ENCODE measurements at places on chromosomes 3 and 15.

DNA sequence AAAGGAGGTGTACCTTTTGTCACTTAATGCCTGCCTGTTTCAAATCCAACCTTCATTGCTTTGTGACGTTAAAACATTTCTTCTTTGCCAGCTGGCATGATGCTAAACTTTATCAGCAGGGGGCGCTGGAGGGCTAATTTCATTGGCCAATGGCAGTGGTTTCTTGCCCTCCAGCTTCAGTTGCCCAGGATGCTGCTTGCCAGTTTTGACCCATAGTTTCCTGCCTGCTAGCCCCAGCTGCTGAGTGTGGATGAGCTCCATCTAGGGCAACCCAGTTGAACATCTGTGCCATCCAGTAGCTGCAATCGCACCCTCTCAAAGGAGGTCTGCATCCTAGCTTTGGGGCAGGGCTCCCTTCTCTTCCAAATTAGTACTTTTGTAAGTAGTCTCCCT, 22.1 kb downstream of the ACKR2 start:
- DNase-seq: no peak

DNA sequence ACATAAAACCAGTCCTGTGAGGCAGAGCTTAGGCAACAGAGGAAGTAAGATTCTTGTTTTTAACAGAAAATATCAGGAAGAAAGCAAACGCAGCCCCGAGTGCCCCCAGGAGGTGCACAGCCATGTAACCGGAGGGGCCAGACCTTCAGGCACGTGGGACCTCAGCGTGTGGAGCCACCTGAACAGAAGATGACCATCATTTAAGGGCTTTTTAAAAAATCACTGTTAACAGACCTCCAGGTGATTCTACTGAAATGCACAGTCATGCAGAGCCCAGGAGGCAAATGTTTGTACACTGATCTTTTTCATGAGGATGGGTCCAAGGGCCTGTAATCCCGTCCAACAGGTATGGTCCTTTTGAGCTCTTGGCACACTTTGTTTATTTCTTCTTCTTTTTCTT, 38.8 kb downstream of the SPG21 start:
- no peak for DNase-seq

- no peak for DNase-seq
Observed at GRCh38 chr15:76339305-76340197, 3.0 kb downstream of the ISL2 start.

DNA sequence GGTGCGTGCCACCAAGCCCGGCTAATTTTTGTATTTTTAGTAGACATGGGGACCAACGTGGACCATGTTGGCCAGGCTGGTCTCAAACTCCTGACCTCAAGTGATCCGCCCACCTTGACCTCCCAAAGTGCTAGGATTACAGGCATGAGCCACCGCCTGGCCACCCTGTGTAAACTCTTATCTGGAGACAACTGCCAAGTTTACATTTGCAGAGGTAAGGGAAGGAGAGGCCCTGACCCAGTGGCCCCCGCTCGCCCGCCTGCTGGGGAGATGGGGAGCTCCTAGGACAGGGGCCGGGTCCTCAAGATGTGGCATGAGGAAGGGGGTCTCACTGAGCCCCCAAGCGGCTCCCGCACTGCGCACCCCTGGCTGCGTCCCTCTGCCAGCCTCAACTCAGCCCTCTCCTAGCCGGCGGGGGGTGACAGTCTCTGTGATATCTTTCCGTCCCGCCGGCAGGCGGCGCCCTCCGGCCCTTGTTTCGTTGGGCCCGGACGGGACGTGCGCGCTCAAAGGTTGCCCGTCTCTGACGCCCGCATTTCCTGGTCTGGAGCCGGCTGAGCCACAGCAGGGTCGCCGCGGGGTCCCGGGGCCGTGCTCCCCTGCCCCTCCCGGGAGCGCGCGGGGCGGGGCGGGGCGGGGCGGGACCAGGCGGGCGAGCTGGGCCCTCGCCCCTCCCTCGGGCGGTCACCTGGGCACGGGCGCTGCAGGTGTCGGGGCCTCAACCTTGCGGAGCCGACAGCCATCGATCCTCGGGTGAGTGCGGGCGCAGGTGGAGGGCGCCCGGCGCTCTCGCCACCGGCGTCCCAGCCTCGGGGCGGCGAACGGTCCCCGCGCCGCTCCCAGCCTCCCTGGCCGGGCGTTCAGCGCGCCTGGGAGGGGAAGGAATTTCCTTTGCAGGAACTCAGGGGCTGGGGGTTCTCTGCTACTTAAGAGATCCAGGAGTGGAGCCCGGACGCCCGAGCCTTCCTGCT, at the start of gene GPR160:
Gene GPR160, plus strand, starts transcription at position 533 of the 971 bp plus-strand sequence. CDS start 45,978 bp downstream, outside the sequence.
- no peak for DNase-seq

DNA sequence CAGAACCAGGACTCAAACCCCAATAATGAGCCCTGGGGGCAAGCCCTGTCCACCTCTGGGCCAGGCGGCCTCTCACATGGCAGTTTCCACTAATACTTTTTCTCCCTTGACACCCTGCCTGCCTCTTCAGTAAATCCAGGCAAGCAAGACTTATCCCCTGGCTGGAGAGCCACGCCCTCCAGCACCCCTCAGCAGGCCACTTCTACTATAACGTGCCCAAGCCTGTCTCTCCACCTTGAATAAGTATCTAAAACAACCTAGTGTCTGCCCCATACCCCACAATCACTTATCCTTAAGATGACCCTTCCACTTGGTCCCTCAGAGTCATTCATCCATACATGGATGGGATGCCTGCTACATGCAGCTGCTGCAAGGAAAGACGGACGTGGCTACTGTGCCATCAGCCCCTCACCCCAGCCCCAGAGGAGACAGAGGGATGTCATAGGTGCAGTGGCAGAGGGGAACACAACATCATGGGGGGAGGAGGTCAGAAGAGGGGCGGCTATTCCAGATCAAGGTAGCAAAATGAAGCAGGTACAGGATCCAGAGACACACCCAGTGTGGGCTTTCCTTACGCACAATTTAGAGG, 63.4 kb downstream of the LRIG1 start:
- DNase-seq: no peak

- no peak for DNase-seq
Observed at GRCh38 chr3:160695915-160696327, 19.0 kb downstream of the ARL14 start.

- DNase-seq: no peak
Observed at GRCh38 chr3:23256741-23257435, 53.8 kb downstream of the UBE2E2 start.

DNA sequence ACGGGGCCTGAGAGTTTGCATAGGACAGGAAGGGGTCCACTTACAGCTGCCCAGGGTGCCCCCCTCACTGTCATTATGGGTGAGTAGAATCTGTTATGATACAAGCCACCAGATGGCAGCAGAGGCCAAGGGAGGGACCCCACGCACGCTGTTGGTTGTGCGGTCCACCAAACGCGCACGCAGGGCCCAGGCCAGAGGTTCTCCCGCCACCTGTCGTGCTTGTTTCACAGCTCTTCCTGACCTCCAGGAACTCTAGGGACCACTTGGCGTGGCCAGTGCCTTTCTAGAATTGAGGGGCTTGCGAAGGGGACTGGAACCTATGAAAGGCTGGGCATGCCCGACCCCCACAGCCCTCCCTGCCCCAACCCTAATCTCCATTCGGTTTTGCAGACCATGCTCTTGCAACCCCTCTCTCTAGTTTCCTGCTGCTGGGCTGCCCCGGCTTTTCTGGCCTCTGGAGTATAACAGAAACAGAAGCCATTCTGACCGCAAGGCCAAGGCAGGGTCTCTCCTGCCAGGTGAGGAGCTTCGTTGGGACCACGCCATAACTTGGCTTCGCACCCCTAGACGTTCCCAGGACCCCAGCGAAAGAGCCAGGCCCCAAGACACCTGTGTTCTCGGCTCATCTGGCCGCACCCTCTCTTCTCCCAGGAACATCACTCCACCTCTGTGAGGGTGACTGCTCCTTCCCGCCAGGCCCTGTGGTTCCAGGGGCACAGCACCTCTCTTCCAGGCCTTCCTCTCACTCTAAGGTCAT, 46.0 kb downstream of the ALDH1L1 start:
- DNase-seq: no peak

DNA sequence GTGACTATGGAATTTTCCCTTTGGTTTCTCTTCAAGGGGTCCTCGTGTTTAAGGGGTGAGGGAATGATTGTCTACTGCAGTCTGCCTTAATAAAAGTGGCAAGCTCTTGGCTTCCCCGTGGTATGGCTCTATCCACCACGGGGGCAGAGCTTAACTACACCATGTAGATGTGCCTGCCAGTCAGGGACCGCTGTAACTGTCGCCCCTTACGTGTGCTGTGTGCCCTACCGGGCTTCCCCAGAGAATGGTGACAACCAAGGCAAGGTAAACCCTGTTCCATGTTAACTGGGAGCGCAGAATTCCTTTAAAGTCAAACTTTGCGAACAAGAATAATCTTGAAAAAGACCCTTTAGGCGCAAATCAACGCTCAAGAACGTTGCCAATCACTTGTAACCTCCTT, 966 bp upstream of the C3orf80 start:
- DNase-seq: no peak

DNA sequence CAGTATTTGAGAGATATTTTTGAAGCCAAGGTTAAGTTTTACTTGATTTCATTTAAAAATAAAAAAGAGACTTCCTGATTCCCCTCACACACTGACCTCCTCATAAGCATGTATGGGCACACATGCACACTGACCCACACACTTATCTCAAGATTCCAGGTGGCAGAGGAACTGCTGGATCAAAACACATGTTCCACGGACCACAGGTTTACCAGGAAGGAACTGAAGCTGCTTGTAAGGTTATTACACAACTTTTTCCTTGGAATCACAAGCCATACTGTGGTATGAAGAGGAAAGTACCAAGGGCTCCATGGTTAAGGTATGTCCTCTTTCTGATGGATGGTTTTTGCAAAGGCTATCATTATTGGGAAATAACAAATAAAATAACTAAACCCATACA, 7.5 kb downstream of the CLDN1 start:
- no peak for DNase-seq

GRCh38 chr15:23773093-23773492, 86.0 kb upstream of the NDN start:
- no peak for DNase-seq

DNA sequence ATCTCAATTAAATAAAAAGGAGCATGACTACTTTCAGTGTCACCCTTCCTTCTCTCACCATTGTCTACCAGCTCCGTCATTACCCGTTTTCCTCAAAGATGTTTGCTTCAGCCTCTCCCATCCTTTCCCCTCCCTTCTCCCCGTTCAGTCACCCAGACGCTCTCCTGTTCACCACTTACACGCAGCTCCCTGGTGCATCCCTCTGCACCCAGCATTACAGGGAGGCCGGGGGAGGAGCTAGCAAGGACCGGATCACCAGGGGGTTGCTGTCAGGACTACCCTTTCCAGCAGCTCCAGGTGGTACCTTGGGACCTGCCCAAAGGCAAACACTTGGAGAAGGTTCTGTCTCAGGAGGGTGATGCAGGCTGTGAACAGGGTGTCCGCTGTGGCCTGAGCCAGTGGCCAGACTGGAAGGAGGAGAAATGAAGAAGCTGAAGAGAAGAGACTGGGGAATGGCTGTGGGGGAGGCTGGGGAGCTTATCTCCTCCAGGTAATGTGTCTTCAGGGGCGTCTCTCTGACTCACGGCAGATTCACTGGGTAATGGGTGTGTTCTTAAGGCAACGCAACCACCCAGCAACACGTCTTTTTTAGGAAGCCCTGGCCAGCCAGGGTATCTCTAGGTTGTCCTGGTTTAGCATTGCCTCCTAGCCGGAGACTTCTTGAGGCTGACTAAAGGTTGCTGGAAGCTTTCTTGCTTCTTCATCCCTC, 21.8 kb upstream of the BDH1 start:
- DNase-seq: no peak

DNA sequence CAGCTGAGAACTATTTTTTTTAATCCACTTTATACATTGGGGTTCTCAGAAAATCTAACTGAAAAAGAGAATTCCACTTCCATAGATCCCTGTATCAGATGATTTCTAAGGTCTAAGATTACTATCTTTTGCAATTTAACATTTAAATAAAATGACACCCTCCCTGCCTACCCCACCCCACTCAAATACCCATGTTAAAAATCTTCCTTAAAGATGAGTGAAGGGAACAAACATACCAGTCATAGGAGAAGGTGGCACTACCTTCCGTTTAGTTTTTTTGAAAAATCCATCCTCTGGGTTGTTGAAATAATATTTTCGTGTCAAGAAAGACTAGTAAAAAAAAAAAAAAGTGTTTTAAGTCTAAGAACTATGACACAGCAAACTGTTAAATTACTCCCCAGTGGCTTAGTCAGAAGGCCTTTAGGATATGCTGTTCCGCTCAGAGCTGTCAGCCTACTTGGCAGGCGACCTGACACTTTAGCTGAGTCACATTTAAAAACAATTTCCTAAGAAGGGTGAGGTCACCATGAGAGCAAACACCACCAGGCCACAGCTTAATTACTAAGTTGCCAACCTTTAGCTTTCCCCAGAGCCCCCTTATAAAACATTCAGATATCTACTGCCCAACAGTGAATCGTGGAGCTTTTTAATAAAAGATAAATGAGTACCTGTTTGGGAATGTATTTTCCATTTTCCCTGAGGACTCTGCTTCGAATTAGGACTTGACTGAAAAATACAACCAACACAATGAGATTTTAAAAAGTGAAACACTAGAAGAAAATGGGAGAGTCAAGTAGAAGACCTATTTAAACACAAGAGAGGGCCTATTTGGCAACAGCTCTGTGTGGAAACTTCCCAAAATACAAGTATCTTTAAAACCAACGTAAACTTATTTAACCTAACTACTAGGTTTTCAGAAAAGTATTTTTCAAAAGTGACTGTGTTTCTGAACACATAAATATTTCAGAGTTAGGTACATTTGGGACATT, 9.6 kb downstream of the EMC3 start:
- DNase-seq: peak; percentile 96

DNA sequence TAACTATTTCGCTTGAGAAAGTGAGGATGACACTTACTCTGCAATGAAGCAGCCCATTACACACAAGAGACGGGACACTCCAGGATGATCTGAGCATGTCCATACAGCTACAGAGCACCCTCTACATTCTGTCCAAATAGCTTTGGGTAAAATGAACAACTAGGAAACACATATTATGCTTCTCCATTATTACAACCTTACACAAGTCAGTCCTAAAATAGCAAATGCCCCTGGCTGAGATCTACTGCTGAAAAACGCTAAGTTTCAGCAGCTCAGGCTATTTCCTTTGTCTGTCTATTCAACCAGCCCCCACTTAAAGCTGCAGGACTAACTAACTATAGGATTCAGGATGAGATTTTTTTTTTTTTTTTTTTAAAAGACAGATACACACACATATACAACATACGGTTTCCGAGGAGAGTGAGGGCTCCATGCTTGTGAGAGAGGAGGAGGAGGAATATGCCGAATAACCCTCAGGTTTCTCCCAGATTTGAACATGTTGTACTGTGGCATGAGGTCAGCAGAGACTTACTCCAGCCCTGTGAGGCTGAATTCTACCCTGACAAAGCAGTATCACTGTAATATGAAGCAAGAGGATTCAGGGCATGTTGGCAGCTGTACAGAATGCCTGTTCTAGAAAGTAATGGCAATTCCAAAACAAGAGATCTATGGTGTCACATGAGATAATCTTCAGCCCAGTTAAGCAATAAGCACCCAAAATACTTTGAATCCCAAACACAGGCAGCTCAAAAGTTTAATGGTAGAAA, 117.3 kb upstream of the PLXND1 start:
- DNase-seq: peak; percentile 89

DNA sequence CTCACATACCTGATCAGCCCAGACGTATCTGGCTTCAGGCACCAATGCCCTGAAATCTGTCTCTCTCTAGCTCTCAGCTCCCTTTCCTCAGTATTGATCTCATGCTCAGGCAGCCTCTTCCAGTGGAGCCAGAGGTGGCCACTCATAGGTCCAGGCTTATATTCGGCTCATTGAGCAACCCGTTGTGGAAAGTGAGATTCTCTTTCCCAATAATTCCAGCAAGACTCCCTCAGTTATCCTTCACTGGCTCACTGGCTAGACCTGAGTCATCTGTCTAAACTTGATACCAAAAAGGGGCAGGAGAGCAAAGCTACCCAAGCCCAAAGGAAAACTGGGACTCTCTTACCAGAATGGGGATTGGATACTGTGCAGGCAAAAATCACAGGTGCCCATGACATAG, 33.4 kb upstream of the FRMD4B start:
- DNase-seq: no peak
